DMS79 treated with DMSO at 0.1 percent for 48 hours (cell line): ENCODE measurements at places on chromosomes 13 and 19.

GRCh38 chr19:12666265-12667048, at the start of the genes MAN2B1 and WDR83:
MAN2B1 (minus strand) TSS chr19:12666742; CDS start chr19:12666701, 41 bp downstream.
WDR83 (plus strand) TSS chr19:12666807; CDS start chr19:12669791, 2,984 bp downstream.
- peak; percentile 60 for DNase-seq

DNA sequence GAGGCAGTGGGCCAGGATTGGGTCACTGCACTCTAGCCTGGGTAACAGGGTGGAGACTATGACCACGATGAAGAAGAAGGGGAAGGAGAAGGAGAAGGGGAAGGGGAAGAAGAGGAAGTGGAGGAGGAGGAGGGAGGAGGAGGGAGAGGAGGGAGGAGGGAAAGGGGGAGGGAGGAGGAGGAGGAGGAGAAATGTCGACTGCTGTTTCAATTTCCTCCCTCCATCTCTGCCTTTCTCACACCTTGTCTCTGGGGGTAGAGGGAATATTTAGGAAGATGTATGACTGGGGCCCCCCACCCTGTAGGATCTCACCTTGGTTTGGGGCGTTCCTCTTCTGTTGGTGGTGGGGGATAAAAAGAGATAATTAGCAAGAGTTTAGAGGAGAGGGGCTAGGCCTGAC, 3.8 kb downstream of the TNNT1 start:
- DNase-seq, result no peak

- no peak for DNase-seq
Observed at GRCh38 chr13:110305001-110305400, 2.0 kb downstream of the COL4A1 start.

DNA sequence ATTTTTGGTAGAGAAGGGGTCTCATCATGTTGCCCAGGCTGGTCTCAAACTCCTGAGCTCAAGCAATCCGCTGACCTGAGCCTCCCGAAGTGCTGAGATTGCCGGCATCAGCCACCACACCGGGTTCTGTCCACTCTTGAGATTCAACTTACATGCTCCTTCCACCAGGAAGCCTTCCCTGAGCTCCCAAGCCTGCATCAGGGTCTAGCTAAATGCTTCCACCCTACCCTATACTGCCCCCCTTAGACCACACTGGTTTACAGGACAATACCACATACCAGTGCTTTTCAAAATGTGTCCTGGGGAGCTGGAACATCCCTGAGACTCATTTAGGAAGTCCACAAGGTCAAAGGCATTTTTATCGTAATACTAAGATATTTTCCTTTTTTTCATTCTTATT, 15.1 kb upstream of the CACNG8 start:
- no peak for DNase-seq
